ENCODE measurements at places on chromosomes 6 and 20. TPM values are rescaled to one million over a fixed set of nuclear protein-coding genes. Genes with fewer than 3 reads are reported as not detected.

GRCh38 chr6:107666981-107667601 is 157.0 kb downstream of the SCML4 start:
- no peak for DNase-seq

GRCh38 chr20:25000268-25000801 is 7.8 kb upstream of the APMAP start:
- no peak for DNase-seq

DNA sequence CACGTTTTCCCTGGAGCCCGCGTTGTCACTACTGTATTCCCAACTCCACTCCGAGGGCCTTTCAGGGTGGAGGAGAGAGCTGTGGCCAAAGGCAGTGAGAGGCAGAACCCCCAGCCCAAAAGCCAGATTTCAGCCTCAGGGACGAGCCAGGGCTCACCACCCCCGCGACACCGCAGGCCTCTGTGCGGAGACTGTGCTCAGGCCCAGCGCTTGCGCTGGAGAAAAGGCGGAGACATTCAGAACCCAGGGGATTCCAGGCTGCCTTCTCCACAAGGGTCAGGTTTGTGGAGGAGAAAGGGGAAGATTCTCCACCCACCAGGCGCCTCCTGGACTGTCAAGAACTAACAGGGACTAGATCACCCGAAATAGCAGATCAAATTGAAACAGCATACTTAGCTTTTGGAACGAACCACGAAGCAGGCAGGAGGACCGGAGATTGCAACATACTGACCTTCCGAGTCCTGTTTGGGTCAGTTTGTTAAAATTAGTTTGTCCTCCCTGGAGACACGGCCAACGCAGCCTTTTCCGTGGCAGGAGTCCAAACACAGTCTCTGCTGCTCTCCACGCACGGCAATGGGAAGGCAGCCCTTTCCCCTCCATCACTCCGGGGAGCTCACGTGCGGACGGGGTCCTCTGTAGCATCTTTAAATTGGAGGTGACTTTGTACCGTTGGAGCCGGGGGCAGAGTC is 14.4 kb downstream of the DLL1 start:
- DNase-seq = no peak

GRCh38 chr6:56814308-56814707 is 140.6 kb upstream of the BEND6 start:
- no peak for DNase-seq

DNA sequence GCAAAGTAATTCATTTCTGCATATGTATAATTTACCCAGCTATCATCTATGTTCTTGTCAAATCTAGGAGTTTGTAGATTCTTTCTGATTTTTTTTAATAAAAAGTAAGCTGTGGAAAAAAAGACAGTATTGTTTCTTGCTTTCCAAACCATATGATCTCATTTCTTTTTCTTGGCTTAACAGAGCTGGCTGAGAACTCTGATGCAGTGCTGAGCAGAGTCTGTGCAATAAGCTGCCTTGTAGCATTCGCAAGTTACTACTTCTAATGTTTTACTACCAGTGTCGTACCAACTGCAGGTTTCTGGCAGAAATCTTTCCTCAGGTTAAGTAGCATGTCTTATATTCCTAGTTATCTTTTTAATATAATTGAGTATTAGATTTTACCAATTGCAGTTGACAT is 15.6 kb downstream of the RRBP1 start:
- DNase-seq = no peak

- DNase-seq = no peak
These were observed 1303.5 kb upstream of the CITED2 start for GRCh38 chr6:140677781-140678528.

GRCh38 chr20:38172408-38172807 is 7.3 kb upstream of the TGM2 start:
- DNase-seq = no peak

GRCh38 chr6:12381587-12381986 is 91.4 kb downstream of the EDN1 start:
- no peak for DNase-seq

DNA sequence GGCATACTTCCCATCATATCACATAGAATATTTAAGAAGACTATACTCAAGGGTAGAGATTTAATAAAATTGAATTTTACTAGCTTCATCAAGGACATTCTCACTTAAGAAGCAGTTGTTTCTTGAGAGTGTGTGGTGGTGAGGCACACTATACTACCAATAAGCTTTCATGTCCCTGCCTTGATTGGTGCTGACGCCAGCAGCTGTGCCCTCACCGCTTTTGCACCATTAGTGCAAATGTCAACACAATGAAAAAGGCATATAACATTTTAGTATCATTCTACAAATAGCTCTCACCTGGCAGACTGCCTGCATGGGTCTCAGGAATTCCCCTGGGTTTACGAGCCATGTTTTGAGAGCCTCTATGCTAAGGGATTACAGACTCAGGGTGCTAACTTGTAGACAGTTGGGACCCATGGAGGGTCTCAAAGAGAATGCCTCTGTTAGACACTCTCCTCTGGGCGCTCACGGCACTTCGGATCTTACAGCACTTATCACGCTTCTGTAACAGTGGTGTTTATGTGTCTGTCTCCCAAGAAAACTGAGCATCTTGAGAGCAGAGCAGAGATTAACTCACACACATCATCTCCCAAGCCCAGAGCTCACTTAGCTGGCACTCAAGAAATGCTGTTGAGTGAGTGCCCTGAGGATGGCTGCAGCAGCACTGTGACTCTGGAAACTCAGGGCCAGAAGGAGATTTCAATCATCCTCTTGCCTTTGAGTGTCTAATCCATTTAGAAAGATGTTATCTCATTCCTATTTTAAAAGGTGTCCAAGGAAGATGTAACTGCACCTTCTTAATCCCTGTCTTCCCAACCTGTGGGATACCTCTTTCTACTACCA is 143.3 kb upstream of the GPR6 start:
- no peak for DNase-seq

DNA sequence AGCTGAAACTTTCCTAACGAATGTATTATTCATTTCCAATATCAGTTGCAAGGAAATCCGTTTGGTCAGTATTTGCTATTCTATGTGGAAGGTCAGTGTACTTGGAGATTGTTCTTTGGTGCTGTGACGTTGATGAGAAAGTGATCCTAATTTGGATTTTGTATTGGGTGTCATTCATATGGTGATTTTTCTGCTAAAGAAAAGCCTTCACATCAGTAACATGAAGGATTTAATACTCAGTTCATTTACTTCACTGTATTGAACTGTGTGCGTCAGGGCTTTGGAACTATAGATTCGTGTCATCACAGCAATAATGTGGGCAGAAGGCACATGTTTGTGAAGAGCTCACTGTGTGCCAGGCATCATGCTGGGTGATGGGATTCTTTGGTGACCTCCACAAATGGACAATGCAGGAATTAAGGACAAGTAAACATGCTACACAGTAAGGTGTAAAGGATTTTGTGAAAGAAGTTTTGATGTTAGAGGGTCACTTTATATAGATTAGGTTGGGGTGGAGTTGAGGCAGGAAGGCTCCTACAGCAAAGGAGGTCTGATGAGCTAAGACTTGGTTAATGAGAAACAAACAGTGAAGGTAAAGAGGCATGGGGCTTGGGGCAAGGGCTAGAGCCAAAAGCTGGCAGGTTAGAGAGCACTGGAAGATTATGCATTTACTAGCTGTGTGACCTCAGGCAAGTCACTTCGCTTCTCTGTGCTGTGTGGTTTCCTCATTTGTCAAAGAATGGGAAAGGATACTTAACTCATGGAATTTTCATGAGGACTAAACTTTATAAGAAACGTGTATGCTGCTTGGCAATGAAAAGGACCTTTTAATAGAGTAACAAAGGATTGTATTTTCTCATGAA is 12.1 kb downstream of the ARID1B start:
- DNase-seq = no peak

GRCh38 chr6:109979033-109979921 is 1.2 kb downstream of the GPR6 start:
- DNase-seq = no peak

DNA sequence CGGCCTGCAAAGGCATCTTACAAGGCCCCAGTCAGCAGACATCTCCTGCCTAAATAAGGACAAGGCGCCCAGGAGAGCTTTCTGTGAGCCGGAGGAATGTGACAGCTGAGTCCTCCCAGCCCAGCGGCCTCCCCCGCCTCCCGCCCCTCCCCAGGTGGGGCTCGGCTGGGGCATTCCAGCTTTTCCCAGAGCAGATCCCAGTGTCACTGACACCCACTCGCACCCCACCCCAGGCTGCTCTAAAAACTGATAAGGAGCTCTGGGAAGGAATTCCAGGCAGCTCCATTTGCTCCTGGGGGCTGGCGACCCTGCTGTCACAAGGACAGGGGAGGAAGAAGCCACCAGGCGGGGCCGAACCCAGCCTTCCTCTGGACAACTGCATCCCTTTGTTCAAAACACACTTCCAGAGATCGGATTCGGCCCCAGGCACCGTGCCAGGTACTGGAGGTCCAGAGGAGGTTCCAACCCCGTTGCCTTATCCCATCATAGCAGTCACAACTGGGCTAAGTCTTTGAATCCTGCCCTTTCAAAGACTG is 49.7 kb downstream of the JPH2 start:
- DNase-seq = no peak

DNA sequence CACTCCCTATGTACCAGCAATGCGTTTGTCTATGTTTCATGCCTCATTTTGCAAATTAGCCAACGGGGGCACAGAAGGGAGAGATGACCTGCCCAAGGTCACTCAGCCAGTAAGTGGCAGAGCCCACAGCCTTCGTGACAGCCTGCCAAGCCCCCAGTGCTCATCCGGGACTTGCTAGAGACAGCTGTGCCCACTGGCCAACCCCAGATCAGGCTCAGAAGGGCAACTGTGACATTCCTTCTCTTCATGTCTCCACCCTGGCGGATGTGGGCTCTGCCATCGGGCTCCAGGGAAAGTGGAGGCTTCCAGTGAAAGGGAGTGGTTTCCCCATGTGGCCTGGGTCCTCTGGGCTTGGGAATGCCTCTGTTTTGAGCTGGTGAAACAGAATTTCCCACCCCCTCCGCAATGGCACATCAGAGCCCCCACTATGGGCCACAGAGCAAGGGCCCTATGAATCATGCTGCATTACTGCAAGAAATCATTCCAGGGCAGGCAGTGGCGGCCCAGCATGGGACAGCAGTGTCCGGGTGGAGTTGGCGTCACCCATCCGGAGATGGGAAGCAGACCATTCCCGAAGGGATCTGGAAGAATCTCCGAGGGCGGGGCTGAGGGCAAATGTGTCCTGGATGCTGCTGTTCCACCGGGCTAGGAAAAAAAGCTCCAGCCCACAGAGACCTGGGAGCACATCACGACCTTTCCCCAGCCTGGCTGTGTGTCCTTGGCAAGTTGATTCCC is 9.1 kb downstream of the RSPO4 start:
- DNase-seq = no peak

- DNase-seq = no peak
These were observed 11.2 kb downstream of the NEU1 start for GRCh38 chr6:31851485-31851832.

DNA sequence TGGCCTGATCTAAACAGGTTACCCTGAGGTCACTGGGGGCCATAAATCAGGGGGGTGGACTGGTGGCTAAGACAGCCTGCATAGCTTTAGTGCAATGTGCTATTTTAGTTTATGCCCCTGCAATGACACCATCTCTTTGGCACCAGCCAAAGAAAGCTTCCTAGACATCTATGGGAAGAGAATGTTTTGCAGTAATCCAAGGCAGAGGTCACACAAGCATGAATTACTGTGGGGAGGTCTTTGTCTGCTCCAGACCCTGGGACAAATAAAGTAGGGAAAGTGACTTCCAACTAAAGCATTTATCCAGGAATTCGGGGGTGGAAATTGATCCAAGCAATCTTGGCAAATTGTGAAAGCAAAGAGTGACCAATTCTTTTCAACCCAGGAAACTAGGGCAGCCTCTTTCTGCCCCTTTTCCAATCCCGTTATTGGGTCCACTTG is 5.3 kb downstream of the RIPOR2 start:
- DNase-seq = no peak

- DNase-seq = no peak
These were observed 149.5 kb upstream of the SASH1 start for GRCh38 chr6:148193063-148193680.

DNA sequence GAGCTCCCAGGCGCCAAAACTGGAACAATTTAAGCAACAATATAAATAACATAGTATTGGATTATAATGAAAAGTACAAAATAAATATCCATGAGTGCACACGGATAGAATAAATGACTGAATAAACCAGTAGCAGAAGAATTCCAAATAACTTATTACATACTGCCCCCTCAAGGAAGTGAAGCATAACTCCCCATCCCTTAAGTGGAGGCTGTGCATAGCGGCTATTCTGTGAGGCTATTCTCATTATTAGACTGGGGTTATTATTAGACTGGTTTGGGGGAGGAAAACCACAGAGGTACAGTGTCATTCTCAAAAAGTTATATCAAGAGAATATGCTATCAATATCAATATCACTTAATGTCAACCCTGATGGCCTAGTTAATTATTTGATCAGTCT is 94.4 kb upstream of the SIRPA start:
- DNase-seq = no peak

DNA sequence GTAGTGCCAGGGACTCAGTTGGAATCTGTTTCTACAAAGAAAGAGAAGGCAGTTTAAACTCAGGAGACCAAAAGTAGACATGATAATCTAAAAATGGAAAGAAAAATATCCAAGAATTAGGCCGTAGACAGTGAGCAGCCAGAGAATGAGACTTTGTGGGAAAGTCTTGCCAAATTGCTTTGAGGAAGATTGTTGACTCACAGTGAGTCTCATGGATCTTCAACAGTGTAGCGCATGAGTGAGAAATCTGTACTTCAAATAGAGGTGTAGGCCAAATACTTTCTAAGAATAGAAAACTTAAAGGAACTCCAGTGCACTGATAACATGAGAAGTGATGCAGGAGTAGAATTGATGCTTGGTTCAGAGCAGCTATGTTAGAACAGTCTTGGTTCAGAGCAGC is 284.5 kb downstream of the HTR1B start:
- no peak for DNase-seq

DNA sequence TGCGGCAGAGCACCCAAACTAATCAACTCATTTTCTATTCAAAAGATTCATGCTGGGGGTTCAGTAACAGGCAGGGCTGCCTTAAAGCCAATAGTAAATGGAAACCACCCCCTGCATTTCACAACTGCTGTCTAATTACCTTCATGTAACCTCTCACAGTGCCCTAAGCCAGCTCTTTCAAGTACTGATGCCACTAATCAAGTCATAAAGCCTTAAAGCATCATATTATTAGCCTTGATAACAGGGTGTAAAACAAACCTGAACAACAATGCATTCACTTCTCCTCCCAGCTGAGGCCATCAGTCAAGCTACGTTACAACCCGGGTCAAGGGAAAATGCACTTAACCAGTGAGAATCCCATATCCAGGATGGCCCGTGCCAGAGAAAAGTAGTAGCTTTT is 33.0 kb downstream of the TRERF1 start:
- no peak for DNase-seq

The DLK2 gene
- polyA plus RNA-seq = 1.4 TPM

The BNIP5 gene
- polyA plus RNA-seq = not detected

The AKAP12 gene
- polyA plus RNA-seq = not detected

The ADGRF4 gene
- not detected for polyA plus RNA-seq

The FAM184A gene
- polyA plus RNA-seq = 1.5 TPM

The ERVFRD-1 gene
- polyA plus RNA-seq = 0.05 TPM

The SAMD3 gene
- polyA plus RNA-seq = 69.2 TPM

The LRRC1 gene
- 2.2 TPM for polyA plus RNA-seq

The HSP90AB1 gene
- 432 TPM for polyA plus RNA-seq

The OGFRL1 gene
- polyA plus RNA-seq = 4.2 TPM

The MICB gene
- 11.5 TPM for polyA plus RNA-seq
